ENCODE measurements at places on chromosomes 1 and 21.

- DNase-seq = no peak
Measured at GRCh38 chr1:76433526-76433925, 359.0 kb downstream of the ST6GALNAC3 start.

- no peak for DNase-seq
Measured at GRCh38 chr1:109793089-109793485, 29.4 kb upstream of the EPS8L3 start.

GRCh38 chr1:232940262-232940661 is 10.1 kb upstream of the NTPCR start:
- no peak for DNase-seq

DNA sequence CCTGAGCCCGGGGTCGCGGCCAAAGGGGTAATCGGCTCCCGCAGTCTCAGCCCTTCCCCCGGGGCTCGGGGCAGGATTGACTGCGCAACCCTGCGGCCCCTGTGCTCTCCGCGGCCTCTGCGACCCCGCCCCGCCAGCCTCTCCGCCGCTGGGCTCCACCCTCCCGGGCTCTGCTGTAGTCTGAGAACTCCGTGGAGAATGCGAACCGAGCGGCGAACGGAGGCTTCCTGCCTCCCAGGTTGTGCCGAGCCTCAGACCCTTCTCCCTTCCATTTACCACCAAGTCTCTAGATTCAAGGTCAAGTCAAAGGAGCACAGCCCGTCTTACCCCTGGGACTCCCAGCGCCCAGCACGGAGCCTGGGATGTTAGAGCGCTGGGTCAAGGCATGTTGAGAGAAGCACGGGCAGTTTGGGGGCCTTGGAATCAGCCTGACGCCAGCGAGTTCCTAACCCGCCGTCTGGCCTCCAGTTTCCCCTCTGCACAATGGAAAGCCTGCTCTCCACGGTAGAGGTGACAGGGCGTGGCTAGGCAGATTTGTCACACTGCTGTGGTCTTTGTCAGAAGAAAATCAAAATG is 3.0 kb downstream of the ATP2B4 start:
- DNase-seq = no peak

DNA sequence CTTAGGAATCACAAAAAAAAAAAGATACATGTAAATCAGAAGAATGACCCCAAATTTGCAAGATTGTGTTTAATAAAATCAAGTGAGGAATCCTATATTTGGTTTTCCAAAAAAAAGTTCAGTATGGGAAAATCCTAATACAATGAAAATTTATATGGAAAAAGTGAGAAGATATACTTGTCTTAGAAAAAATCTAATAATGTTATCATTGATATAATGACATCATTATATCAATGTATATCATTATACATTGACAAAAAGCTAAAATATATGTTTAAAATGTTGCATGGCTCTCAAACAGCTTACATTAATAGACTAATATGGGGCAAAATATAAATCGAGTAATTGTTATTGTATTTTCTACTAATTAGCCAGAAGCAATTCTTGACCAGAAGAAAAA is 37.0 kb downstream of the DPYD start:
- DNase-seq = no peak

- no peak for DNase-seq
Measured at GRCh38 chr1:159228554-159228953, 23.9 kb downstream of the ACKR1 start.

GRCh38 chr1:236144446-236145150 is 2.3 kb downstream of the GPR137B start:
- DNase-seq = no peak

- no peak for DNase-seq
Measured at GRCh38 chr21:25409978-25410377, 197.3 kb downstream of the MRPL39 start.

DNA sequence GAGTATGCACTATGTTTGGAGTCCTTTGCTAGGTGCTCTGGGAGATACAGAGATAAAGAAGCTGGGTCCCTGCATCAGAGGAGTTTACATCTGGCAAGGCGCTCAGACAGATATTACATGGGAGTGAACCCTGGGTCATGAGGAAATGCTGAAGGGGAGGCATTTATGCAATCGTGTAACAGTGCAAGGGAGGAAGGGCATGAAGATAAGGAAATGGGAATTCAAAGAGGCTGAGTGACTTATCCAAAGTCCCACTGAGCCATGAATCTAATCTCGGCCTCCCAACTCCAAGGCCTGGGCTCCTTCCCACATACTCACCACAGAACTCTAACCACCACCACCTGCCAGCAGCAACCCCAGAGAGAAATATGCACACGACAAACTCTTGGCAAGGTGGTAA is 51.6 kb downstream of the FAM163A start:
- DNase-seq = no peak

DNA sequence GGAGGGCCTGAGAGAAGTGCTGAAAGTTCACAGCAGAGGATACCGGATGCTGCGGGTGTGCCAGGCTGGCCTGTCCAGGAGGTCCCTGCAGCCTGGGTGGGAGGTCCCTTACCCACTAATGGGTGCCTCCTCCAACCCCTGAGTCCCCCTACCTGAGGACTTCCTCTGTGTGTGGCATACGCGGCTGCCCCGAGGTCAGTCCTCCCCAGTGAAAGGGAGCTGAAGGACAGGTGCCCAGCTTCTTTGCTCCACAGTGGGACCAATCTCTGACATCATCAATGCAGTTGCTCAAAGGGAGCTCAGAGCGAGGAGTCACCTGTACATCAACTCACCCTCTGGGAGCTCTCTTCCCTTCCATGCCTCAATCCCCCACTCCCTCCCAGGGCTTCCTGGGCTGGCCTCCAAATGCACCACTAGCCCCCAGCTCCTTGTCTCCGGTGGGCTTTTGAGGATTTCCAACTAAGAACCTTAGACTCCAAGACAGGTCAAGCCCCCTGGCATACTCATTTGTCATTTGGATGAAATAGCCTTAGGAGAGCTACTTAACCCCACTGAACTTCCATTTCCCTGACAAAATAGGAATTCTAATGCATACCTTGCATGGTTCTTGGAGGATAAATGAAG is 53.9 kb downstream of the PDE9A start:
- no peak for DNase-seq

GRCh38 chr1:87505391-87505983 is 176.8 kb downstream of the LMO4 start:
- DNase-seq = no peak

DNA sequence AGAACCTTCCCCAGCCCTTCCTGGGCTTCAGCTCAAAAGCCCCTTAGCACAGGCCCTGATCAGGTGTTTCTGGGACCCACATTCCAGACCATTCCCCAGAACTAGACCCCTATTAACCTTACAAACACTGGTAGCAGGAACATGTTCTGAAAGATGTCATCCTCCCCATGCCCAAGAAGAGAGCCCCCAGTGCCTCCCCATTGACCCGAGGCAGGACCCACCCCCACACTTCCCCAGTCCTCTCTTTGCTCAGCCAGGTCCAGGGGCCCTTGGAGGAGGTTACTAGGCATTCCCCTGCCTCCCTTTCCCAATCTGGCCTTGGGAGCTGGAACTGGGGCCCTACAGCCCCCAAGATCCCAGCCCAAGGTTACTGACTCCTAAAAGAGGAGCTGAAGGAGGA is 38.9 kb upstream of the HMGB4 start:
- no peak for DNase-seq

DNA sequence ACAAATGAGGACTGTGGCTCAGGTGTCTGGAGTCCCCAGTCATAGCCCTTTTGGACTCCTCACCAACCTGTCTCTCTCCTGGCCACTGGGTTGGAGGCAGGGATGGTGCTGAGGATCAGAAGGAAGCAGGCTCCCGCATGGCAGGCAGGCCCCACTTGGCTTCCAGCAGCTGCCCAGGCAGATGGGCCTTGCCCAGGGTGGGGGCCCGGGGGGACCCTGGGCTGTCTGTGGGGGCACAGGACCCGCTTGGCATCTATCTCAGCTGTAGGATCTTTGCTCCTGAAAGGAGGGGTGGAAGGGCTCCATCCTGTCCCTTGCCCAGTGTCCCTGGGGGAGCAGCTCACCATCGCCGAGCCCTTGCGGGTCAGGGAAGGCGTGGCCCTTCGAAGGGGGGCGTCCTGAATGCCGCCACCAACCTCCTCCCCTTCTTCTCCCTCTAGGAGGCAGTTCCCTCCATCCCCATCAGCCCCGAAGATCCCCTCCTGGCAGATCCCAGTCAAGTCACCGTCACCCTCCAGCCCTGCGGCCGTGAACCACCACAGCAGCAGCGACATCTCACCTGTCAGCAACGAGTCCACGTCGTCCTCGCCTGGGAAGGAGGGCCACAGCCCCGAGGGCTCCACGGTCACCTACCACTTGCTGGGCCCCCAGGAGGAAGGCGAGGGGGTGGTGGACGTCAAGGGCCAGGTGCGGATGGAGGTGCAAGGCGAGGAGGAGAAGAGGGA is 154.5 kb downstream of the PEX14 start:
- no peak for DNase-seq

DNA sequence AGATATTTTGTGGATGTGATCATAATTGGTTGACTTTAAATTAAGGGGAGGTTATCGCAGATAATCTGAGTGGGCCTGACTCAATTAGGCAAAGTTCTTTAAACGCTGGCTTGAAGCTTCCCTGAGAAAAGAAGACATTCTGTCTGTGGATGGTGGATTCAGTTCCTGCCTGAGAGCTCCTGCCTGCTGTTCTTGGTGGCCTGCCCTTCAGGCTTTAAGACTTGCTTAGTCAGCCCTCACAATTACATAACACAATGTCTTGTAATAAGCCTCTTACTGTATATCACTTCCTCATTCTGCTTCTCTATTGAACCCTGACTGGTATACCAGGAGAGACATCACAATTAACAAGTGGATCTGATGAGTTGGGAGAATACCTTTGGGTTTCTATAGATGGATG is 50.2 kb downstream of the KCNJ6 start:
- no peak for DNase-seq

DNA sequence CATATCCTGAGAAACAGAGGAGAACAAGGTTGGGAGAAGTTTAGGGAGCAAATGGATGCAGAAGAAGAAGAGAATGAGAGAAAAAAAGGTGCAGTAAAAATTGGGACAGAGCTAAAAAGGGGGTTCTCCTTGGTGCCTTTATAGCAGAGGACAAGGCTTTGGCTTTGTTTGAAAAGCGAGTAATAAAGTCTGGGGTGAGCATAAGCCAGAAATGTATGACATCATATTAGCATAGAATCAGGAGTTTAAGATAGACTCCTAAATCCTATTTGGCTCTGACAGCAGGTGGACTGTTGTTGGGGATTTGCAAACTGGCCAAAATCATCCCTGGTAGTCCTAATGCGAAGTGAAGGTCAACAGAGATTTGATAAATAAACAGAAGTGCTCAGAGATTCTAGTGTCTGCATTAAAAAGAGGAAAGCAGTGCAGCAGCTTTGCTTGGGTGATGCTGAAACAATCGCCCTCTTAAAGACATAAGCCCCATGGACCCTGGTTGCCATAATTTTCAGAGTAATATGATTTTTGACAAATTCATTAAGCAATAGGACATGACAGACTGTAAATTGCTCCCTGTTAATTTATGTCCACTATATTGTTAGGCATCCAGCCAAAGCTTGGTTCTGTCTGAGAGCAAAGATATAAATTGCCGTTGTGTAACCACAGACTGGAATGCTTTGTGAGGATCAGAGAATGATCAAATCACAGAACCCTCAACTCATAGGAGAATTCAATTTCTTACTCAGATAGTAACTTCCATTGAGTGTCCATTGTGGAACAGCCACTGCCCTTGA is 385.0 kb upstream of the NFIA start:
- DNase-seq = no peak

DNA sequence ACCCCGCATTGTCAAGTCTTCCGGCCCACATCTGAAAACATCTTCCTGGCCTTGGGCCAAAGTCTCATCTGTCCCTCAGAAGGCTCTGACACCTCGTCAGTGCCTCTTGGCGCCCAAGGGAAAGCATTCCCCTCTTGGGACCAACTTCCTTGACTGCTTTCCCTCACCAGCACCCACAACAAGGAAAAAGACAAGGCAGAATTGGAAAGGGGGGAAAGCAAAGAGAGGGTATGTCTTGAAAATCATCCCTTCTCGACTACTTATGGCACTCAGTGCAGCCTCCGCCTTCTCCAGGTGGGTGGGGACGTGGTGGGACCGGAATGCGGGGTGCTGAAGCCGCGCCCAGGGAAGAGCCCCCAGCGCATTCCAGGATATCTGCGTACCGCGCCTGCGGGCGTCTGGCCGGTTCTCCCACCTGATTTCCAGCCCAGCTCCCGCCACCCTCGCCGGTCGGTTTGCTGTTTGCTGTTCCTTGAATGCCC is 554 bp upstream of the SLC39A1 start:
- DNase-seq = peak; percentile 58

DNA sequence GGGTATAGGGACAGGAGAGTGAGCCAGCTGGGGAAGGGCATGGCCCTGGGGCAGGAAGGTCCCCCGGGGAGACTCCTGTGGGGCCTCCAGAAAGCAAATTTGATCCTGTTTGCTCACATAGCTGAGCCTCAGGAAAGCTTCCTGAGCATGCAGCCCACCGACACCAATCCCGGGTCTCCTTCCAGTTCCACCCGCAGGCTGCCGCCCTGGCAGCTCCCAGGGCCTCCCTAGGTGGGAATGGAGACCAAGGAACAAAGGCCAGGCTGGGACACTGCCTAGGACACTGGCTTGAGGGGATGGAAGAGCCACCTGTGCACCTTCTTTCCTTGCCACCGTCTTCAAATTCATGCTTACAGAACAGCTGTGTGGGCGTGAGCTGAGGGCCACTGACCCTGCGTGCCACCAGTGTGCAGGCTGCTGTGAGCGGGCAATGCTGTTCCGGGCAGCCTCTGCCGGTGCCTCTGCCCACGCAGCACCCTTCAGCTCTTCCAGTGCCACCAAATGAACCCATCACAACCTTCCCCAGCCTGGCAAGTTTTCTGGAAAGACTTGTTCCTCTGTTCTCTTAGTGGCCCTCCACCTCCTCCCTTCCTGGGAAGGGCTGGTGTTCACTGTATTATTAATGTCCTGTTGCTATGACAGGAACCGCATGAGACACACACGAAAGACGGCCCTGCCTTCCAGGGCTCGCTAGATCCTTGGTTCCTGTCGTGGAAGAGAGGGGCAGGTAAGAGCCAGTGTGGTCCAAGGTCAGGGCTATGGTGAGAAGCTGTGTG is 53.6 kb downstream of the ACBD3 start:
- DNase-seq = no peak

GRCh38 chr1:58003059-58003458 is 543.5 kb downstream of the OMA1 start:
- DNase-seq = no peak

GRCh38 chr1:61187352-61188086 is 105.2 kb downstream of the NFIA start:
- DNase-seq = no peak

- DNase-seq = peak; percentile 22
Measured at GRCh38 chr1:155591770-155592169, 18.2 kb upstream of the MSTO1 start.

DNA sequence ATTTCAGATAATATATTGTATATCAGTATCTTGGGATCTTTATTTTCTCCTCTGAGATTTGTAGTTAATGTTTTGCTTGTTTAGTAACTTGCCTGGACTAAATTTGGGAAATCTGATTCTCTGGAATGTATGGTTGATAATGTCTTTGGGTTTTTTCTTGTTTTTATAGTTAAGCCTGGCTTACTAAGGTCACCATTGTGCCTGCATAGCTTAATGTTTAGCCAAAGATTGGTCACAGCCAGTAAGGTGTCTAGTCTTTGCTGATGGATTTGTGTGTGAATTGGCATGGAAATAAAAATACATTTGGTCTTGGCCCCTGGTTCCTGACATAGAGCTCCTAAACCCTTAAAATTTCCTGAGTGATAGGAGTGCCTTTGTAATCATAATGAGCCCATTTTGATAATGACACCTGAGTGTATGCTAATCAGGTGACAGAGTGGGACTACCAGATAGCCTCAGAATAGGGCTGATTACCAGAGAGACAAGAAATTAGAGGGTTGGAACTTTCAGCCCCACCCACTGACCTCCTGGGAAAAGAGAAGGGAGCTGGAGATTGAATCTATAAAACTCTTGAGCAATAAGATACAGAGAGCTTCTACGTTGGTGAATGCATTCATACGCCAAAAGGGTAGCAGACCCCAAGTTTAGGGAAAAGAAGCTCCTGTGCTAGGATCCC is 47.9 kb upstream of the NUF2 start:
- no peak for DNase-seq
